NCI-H2171 treated with DMSO at 0.1 percent for 48 hours (cell line): ENCODE measurements at places on chromosomes 6 and 20.

DNA sequence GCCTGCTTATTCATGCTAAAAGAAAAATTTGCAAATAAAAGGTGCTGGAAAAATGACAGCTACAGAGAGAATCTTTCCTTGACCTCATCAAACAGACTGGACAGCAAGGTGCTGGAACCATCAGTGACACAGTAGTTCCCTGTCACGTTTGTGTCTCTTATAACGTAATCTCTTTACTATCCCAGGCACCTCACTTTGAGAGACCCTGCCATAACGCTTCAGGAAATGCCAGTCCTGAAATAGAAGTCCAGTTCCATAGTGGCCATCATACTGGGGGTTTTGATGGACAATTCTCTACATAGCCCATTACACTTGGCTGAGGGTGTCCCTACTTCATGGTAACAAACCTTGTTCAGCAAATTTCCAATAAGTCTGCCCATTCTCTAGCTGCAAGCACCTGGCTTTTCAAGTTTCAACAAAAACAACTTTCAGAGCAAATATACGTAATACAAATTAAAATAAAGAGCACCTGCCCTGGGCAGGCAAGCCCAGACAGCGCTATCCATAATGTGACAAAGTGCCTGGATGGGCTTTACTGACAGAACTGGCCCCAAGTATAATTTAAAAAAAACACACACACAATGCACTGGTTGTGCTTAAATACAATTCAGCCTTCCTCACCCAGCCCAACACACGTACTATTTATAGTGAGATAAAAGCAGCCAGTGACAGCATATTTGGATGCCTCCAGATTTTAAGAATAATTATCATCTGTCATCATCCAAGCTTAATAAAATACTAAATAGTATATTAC is 38.7 kb downstream of the CNKSR3 start:
- no peak for DNase-seq

- DNase-seq = no peak
Observed at GRCh38 chr6:44071670-44072451, 55.4 kb downstream of the MRPL14 start.

- no peak for DNase-seq
Observed at GRCh38 chr20:33442136-33443005, 1.2 kb downstream of the SNTA1 start.

- no peak for DNase-seq
Observed at GRCh38 chr6:156832669-156833068, 55.5 kb downstream of the ARID1B start.

- no peak for DNase-seq
Observed at GRCh38 chr20:34535857-34536256, 19.6 kb downstream of the DYNLRB1 start.

DNA sequence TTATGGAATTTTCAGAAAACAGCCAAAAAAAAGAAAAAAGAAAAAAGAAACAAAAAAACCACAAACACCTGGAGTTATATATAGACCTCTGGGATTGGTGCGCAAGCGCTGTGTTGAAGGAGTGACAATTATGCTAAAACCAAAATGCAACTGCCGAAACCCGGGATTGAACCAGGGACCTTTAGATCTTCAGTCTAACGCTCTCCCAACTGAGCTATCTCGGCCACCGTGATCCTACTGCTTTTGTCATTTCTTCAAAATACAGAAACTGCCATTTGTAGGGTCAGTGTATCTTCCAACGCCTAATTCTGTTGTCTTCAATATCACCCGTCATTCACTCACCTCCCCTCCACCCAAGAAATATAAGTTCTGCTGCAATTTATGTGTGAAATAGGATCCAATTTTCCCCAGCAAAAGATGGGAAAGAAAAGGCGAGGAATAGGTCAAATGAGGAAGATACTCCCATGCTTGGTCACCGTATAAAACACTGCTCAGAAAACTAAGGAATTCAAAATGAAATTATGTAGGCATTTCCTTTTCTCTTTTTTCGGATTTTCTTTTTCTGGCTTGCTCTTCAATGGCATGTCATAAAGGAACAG is 116.0 kb downstream of the TRIM27 start:
- DNase-seq = peak; percentile 63

DNA sequence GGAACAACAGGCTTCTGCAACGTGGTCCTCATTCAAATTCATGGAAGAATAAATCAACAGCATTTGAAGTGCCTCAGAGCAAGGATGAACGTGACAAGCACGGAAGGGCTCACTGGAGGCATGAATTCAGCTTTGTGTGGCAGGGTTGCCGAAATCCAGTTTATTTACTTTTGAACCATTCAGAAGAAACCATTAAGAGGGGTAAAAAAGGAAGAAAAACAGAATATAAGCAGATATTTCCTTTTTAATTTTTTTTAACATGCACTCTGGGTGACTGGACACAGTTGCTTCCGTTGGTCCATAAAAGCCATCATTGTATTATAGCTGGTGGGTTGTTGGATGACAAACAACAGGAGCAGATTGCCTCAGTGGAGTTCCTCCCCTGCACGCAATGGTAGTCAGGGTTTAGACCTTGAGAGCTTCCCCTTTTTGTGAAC is 17.3 kb upstream of the SNRPB2 start:
- no peak for DNase-seq

DNA sequence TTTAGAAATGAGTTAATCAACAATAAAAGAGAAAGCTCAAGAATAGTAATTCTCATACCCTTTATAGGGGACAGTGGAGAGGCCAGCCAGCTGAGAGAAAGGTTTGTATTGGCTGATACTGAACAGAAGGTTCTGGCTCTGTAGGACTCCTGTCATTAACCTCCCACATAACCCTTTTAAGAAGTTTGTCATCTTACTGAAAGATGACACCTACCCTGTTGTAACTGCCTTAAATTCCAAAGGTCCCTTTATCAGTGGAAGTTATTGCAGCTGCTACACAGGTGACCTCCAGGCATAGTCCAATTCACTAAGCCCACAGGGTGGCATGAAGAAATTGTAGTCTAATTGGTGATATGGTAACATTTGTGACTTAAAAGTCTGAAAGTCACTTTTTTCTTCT is 790.1 kb downstream of the TENT5A start:
- DNase-seq = no peak

DNA sequence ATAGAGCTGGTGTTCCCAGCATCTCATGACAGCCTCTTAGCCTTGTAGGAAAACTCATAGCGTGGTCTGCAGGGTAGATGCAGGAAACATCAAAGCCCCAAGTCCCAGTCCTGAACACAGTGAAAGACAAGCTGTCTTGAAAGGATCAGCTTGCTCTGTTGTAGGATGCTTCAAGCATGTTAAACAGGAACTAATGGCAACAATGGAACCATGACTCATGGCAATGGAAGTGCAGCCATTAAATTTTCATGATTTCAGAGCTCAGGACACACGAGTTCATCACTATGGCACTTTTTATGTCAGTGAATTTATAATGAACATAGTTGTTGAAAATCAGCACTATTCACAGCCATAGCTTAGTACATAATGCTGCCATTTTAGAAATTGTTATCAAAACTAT is 367.7 kb downstream of the KIF16B start:
- DNase-seq = no peak

GRCh38 chr20:25421102-25421501 is 13.6 kb downstream of the GINS1 start:
- DNase-seq = no peak

DNA sequence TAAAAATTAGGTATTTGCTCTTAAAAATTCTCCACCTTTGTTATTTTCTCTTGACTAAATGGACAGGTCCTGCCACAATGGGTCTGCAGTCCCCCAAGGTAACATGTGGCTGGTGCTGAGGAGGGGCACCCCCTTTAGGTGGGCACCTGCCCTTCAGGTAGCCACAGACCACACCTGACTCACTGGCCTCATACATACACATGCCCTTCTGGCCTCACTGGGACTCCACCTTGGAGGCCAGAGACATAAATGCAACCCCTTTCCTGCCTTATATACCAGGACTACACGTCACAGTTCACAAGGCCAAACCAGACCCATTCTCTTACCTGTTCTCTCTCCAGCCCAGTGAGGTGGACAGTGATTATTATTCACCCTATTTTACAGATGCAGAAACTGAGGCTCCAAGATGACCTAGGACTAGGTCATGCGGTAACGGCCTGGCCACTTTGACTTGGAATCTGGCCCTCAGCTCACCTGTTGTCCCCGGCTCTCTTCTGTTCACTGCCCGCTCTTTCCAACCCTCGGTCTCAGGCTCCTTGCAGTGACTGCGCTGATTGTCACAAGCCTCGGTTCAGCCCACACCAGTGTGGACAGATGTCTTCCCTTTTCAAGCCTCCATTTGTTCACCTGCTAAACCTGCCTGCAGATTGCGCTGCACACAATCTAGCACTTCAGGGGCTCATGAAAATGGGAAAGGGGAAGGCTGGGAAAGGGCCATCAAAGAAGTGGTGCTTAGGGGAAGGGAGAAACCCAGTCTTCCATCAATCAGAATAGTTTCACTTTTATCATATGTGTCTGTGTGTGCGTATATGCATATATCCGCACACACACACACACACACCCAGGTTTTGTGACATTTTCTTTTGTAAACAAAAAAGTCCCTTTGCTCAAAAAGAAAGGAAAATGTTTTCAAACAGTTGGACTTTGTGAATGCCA is 121.7 kb downstream of the BCAS1 start:
- DNase-seq = no peak

GRCh38 chr20:50691573-50692551 is 520 bp upstream of the RIPOR3 start:
- no peak for DNase-seq

GRCh38 chr6:84853901-84854300 is 89.5 kb upstream of the TBX18 start:
- no peak for DNase-seq

GRCh38 chr20:24309596-24309995 is 159.8 kb upstream of the SYNDIG1 start:
- DNase-seq = peak; percentile 83

- DNase-seq = no peak
Observed at GRCh38 chr20:13024596-13024995, 15.8 kb downstream of the SPTLC3 start.

DNA sequence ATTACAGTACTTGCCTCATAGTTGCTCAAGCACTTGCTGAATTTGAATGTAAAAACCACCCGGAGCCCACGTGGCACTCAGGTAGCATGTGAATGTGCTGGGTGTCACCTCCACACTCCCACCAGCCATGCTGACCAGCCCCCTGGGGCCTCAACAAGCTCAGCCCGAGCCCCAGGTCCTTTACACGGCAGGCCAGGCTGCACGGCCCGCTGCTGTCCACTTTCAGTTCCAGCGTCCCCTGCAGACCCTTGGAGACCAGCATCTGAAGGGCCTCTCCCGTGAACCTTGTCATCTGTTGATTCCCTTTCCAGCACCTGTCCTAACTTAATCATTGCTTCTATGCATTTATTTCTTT is 33.3 kb upstream of the ZBP1 start:
- no peak for DNase-seq

DNA sequence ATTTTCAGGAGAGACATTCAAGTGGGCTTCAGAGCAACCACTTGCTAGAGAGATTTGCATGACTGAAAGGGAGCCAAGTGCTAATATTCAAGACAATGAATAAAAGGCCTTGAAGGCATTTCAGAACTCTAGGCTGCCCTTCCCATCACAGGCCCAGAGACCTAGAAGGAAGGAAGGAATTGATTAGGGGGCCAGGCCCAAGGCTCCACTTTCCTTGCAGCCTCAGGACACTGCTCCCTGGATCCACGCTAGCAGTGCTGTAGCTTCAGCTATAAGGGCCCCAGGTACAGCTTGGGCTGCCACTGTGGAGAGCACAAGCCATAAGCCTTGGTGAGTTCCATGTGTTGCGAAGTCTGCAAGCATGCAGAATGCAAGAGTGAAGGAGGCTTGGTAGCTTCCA is 731.9 kb upstream of the FLRT3 start:
- no peak for DNase-seq

GRCh38 chr6:35165630-35166071 is 24.5 kb upstream of the TCP11 start:
- no peak for DNase-seq

DNA sequence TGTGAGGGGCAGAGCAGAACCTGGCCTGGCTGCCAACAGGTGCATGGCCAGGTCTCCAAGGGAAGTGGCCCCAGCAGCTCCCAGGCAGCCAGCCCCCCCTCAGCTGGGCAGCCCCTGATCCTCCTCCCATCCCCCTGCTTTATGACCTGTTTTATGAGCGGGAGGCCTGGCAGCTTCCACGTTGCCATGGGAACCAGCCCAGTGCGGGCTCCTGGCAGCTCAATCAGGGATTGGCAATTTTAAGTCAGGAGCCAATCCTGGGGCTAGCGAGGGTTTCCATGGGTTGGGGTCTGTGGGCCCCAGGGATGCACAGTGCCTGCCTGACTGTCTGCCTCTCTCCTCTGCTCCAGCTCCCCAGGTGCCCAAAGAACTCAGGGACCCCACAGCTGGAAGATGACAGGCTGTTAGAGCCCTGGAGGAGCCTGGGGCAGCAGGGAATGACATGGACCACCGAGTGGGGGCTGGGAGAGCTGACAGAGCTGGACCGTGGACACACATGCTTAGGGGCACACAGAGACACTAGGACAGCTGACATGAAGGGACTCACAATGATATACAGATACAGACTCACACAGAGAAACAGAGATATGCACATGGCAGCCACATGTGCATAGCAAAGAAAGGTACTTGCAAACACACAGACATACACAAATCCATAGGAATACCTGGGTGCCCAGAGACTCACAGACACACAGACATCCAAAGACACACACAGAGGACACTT is 56.5 kb upstream of the SIRPA start:
- no peak for DNase-seq

GRCh38 chr20:45322952-45323383 is 14.9 kb upstream of the MATN4 start:
- no peak for DNase-seq

GRCh38 chr6:30682143-30683117 is 4.0 kb downstream of the PPP1R18 start:
- DNase-seq = no peak

- no peak for DNase-seq
Observed at GRCh38 chr6:97656236-97656635, 373.2 kb upstream of the MMS22L start.

DNA sequence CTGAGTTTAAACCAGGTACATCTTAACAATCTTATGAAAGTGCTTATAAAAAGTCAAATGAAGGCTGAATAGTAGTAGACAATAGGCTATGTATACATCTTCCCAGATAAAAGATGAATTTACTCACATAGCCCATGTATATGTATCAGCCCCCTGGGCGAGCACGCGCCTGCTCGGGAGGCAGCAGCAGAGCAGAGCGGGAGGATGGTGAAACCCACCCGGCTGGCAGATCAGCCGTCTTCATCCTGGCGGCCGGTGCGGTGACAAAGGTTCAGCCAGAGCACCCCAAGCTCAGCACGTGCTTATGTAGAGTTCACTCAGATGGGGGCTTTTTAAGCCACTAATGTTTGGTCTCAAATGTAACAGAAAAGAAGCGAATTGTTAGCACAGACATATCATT is 184.8 kb downstream of the KIF6 start:
- no peak for DNase-seq

- no peak for DNase-seq
Observed at GRCh38 chr6:82711105-82711827, 347.6 kb downstream of the TPBG start.

GRCh38 chr20:56445540-56445939 is 22.9 kb upstream of the RTF2 start:
- DNase-seq = no peak

- peak; percentile 24 for DNase-seq
Observed at GRCh38 chr20:59405226-59406200, 105.1 kb downstream of the EDN3 start.

GRCh38 chr20:3889489-3890397 is 556 bp downstream of the PANK2 start:
- peak; percentile 81 for DNase-seq
